Retina (tissue), 1 donor: ENCODE measurements at places on chromosomes 5 and 9.

DNA sequence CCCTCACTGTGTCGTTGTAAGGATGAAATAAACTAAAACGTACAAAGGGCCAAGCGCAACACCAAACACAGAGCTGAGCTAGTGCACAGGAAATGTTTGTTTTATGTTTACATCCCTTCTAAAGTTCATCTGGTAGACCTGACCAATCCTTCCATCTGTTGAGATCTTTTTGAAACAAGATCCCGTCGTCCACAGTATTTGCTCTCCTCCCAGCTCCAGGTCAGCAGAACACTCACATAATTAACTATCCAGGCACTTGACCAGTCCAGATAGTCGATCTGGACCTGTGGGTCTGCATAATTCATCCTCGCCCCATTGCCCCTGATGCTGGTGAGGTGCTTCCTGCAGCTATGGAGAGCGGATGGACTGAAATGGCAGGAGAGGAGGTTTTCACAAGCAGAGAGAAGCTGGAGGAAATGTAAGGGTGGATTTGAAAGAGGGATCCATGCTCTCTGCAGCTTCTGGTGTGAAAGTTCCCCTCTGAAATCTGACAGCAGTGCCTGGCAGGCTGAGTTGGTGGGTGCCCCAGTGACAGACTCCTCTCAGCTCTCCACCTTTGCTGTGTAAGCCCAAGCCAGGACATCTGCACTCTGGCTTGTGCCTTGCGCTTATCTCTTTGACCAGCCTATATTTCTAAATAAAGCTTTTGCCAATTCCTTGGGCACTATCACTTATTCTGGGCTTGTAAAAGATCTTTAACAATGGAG lies 102.4 kb downstream of the TTLL11 start:
- DNase-seq: no peak

DNA sequence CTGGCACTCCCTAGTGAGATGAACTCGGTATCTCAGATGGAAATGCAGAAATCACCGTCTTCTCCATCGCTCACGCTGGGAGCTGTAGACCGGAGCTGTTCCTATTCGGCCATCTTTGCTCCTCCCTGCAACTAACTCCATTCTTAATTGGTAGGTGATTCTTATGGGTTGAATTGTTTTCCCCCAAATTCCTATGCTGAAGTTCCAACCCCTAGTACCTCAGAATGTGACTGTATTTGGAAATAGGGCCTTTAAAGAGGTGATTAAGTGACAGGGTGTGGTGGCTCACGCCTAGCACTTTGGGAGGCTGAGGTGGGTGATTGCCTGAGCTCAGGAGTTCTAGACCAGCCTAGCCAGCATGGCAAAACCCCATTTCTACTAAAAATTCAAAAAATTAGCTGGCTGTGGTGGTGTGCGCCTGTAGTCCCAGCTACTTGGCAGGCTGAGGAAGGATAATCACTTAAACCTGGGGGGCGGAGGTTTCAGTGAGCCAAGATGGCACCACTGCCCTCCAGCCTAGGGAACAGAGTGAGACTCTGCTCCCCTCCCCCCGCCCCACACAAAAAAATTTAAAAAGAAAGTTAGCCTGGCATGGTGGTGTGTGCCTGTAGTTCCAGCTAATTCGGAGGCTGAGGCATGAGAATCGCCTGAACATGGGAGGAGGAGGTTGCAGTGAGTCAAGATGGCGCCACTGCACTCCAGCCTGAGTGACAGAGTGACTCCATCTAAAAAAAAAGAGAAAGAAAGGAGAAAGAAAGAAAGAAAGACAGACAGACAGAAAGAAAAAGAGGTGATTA lies 25.2 kb upstream of the FOCAD start:
- peak; percentile 51 for DNase-seq

- peak; percentile 97 for DNase-seq
These were observed at the start of gene HMGCR for GRCh38 chr5:75336615-75337336. HMGCR (plus strand) TSS chr5:75337220; CDS start chr5:75342606, 5,386 bp downstream.

DNA sequence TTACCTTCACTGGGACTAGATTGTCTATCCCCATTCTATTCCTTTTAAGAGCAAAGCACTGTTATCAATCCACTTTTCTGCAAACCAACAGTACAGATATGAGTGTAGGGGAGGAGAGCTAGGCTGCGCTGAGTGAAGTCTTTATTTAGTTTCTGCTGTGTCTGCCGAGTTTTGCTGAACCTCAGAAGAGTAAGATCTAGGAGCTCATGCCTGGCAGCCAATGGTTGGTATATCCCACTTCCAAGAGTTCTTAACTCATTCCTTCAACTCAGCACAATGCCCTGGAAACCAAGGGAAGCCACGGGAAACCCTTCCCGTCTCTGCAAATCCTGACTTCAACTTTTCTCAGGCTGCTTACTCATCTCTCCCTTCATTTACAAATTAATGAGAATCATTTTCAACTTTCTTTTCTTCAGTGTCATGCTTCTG lies 58.0 kb upstream of the JAK2 start:
- no peak for DNase-seq

DNA sequence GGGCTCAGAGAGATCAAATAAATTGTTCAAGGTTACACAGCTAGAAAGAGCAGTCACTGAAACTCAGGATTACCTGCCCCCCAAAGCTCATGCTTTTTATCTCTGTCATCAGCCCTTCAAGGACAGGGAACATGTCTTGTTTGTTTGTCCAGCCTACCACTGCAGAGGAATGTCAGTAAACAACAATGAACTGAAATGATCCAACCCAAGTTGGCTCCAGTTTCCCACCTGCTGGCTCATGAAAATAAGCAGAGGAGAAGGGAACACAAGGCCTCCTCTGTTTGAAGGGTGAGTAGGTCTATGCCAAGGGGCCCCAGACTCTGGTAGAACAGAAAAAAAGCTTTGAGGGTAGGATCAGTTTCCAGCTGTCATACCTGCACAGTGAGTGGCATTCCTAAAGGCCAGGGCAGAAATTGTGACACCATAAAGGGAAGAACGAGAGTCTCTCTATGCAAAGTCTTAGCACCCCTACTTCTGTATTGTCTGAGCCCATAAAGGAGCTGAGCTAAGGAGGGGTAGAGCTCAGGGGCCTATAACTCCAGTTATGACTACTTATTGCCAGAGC lies 115.2 kb downstream of the TRIM36 start:
- no peak for DNase-seq
